ENCODE measurements at places on chromosomes 16 and 17.
A peak's percentile ranks its signal among the peaks of the same experiment; 100 is the strongest.

DNA sequence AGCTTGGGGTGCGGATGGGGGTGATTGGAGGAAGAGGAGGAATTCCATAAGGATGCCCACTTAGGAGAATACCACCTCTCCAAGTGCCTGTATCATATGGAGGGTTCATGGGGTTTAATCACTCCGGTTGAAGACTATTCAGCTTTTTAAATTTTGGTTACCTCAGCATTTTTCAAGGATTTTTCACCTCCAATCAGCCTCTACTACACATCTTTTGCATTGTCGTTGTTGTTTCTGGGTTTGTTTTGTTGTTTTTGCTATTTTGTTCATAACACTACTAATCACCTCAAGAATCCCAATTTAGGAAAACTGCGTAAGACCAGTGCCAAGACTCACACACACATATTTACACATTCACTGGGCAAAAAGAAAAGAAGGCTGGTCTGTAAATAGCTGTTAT, 619.5 kb upstream of the CDH5 start:
- DNase-seq: no peak

GRCh38 chr16:1784977-1785845, 2.5 kb downstream of the NUBP2 start:
- no peak for DNase-seq

DNA sequence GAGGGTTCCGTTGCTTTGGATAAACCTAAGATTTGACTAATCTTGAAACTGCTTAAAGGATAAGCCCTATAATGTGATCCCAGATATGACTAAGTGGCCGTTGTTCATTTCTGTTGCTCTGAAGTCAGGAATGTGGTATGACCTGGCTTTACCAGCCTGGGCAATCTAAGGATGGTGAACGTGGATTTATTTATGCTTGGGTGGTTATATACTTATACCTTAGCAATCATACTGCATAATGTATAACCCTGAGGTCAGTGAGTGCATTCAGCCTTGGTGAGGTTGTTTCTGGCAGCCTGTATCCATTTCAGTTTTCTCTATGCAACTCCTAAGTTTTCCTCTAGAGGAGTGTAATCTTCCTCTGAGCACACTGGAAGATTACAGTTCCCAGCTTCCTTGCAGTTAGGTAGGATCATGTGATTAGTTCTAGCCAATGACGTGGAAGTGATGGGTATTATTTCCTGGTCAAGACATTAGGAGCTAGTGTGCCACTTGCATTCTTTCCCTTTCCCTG, 41.9 kb downstream of the FTO start:
- DNase-seq: peak; percentile 95

DNA sequence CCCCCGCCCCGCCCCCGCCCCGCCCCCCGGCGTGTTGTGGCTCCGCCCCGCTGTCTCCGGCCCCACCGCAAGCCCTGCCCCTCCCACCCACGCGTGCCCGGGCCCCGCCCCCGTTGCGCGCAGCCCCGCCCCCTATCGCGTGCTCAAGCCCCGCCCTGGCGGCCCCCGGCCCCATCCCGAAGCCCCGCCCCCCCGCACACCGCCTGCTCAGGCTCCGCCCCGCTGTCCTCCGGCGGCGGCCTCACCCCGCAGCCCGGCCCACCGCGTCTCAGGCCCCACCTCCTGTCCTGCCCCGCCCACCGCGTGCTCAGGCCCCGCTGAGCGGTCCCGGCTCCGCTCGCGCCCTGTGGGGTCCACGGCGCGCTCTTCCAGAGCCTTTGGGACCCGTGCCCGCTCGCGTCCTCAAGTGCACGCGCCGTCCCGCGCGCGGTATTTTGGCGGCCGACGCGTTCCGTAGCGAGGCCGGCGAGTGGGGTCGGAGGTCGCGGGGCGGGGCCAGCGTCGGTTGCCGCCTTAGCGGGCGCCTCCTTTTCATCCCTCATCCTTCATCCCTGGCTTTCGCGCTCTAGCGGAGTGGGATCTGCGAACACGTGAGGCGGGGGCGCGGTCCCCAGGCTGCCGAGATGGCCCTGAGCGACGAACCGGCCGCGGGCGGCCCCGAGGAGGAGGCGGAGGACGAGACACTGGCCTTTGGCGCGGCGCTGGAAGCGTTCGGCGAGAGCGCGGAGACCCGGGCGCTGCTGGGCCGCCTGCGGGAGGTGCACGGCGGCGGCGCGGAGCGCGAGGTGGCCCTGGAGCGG, at the start of gene TBCD:
Gene TBCD, plus strand, starts transcription at position 495 of the 800 bp plus-strand sequence. Its CDS starts 129 bp downstream, at position 624.
- DNase-seq: peak; percentile 48

DNA sequence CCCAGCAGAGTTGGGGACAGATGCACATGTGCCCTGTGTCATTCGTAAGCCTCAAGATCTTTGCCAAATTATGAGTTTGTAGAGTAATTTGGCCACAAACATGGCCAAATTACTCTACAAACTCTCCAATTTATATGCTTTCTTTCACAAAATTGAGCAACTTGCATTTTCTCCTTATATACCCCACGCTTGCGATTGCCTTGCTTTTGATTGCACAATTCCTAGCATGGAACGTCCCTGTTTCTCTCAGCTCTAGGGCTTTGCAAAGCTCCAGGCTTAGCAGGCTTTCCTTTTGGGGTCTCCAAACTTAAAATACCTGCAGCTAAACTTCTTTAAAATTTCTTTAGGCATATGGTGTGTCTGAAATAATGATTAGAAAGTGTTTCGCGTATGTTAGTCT, 28.5 kb upstream of the MAF start:
- DNase-seq: no peak

All from bronchial epithelial cell (primary cell).